Effector CD4-positive, alpha-beta T cell (primary cell): ENCODE measurements at places on chromosomes 2 and 18.

DNA sequence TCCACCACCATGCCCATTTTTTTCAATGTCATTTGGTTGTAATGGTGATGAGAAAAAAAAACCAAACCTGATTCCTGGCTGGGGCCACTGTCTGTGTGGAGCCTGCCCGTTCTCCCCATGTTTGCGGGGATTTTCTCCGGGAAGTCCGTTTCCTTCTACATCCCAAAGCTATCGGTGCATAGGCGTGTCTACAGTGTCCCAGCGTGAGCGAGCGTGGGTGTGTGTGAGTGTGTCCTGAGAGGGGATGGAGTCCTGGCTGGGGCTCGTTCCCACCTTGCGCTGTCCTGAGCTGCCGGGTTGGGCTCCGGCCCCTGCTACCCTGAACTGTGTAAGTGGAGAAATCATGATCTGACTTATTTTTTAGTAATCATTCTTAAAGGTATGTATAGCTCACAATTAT lies 7.3 kb upstream of the ZAP70 start:
- DNase-seq, result no peak

DNA sequence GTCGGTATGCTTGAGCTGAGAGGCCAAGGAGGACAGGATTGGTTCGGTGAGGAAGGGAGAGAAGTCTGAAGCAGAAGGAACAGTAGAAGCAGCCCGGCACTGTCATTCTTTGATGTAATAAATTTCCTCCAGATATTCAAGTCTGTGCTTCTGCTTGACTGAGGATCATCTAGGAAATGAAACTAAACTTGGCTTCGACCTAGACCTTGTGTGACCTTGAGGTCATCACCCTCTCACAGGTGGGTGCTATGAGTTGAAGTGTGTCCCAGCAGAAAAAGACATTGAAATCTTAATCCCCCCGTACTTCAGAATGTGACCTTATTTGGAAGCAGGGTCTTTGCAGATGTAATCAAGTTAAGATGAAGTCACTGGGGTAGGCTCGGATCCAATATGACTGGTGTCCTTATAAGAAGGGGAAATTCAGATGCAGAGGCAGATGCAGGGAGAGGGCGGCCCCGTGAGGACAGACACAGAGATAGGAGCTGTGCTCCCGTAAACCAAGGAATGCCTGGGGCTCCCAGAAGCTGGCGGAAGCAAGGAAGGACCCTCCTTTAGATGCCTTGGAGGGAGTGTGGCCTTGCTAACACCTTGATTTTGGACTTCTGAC lies 49.0 kb downstream of the PRKCE start:
- no peak for DNase-seq

- DNase-seq, result no peak
Observed at GRCh38 chr2:134713176-134713575, 5.6 kb downstream of the TMEM163 start.

GRCh38 chr2:181041661-181042060 lies 61.3 kb downstream of the UBE2E3 start:
- DNase-seq, result no peak

DNA sequence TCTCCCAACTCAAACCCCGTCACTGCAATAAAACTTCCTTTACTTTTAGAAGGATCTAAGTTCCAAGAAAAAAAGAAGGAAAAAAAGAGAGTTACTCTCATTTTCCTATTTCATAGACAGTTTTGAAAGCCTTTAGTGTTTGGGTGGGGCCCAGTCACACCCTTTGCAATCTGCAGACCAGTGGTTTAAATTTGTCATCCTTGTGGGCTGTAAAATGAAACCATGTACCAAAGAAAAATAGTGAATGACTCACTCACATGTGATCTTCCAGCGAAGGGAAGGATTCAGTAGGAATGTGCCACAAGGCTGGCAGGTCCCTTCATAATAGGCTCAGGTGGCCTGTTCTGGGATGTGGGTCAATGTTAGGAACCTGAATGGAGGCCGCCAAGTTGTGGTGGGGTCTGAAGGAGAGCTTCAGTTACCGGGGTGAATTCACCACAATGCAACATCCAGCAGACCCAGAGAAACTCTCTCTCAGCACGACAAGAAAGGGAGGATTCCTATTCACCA lies 28.3 kb downstream of the ANXA4 start:
- no peak for DNase-seq

- no peak for DNase-seq
Observed at GRCh38 chr2:212929116-212929515, 222.3 kb downstream of the IKZF2 start.

DNA sequence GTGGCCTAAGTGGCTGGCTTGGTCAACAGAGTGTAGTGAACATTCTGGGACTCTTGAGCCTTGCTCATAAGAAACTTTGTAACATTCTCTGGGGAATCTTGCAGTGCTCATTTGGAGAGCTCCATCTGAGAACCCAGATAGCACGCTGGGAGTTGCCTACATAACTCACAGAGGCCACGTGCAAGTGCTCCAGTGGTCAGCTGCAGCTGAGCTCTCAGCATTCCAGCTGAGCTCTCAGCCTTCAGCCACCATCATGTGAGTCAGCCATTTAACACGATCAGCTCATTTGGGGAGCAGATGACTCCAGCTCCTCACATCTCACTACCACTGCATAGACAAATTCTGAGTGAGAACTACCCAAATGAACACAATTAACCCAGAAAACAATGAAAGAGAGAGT lies 25.5 kb upstream of the CTNNA2 start:
- no peak for DNase-seq

DNA sequence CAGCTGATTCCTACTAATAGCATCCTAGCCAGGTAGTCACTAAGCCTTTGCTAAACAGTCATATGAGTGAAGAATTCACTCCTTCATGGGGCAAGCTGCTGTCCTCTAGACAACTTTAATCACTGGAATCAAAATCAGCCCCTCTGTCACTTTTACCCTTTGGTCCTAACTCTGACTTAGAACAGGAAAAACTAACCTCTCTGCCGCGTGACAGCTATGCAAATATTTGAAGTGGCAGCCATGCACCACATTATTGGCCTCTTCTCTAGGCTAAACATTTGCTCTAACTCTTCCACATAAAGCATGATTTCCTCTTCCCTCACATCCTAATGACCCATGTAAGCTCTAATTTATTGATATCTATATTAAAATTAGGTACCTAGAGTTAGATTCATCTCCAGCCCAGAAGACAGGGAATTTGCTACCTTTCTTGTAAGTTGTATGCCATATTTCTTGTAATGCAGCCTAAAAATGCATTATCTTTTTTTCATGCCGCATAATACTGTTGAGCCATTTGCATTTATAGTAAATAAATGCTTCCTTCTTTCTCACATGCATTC lies 12.8 kb upstream of the ONECUT2 start:
- no peak for DNase-seq

DNA sequence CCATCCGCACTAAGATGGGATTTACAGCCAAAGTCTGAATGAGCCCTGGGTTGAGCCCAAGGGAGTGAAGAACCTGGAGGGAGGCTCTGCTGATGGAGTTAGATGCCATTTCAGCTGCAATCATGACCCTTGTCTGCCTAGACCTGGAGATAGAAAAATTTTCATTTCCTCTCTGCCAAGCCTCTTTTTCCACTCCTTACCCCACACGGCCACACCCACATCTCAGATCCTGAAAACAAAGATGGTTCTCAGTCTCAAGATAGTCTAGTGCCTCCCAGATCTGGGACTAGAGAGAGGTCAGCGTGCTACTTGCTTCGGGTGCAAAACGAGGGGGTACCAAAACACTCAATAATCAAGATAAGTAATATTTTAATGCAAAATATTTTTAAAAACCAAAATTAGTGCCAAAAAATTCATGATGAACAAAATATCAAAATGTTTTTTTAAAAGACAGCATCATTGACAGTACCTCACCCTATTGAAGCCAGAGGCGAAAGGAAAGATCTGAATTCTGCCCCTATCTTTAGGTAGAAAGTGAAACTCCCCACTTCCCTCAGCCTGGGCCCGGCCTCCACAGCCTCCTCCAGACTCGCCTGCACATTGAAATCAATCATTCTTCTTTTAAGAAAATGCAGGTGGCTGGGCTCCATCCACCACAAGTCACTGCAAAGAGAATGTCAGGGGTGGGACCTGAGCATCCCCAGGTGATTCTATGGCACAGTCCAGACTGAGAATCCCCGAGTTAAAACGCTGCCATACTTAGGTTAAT lies 57.8 kb upstream of the GPR45 start:
- no peak for DNase-seq

- DNase-seq, result no peak
Observed at GRCh38 chr2:205776720-205777119, 94.4 kb downstream of the NRP2 start.

DNA sequence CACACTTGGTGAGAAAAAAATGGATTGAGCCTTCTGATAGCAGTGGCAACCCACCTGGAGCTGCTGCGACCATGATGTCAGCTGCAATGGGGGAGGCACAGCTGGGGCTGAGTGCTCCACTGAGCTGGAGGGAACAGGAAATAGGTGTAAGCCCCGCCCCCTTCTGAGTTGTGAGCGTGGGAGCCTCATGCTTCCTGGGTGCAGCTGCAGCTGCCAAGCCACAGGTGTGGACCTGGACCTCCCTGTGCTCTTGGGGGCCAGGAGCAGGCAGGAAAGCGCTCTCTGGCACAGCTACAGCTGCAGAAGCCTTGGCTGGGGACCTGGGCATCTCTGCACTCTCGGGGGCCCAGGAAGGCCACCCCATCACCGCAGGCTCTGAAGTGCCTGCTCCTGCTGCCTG lies 970.6 kb downstream of the DCDC2C start:
- DNase-seq, result no peak

DNA sequence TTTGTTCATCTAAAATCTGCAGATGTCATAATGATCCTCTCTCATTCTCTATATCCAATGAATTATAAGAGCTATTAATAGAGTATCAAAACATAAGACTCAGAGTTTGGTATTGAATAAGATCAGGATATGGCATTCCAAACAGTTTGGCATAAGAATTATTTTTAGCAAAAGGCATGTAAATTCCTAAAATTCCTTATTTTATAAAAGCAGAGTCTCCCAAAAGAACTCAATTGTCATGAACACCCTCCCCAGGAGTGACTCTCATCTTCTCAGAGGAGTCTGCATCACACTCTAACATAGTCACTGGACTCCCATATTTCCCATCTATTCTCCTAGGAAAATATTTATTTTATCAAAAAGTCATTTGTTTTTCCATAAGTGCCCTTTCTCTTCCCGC lies 1710.2 kb upstream of the SLC39A10 start:
- DNase-seq, result no peak

DNA sequence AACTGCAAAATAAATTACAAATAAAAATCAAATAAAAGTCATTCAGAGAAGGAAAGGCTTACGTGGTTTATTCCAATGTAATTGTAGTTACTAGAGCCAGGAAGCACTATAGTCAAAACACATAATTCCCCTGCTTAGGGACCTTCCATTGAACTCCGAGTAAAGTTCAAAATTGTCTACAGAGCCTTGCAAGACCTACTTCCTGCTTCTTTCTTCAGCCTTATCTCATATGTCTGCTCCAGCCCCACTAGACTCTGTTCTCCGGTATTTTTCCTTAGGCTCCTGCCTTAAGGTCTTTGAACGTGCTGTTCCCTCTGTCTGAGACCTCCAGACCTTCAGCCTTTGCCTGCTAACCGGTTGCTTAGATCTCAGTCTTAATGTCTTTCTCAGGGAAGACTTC lies 104.3 kb downstream of the ARL6IP6 start:
- DNase-seq, result no peak

DNA sequence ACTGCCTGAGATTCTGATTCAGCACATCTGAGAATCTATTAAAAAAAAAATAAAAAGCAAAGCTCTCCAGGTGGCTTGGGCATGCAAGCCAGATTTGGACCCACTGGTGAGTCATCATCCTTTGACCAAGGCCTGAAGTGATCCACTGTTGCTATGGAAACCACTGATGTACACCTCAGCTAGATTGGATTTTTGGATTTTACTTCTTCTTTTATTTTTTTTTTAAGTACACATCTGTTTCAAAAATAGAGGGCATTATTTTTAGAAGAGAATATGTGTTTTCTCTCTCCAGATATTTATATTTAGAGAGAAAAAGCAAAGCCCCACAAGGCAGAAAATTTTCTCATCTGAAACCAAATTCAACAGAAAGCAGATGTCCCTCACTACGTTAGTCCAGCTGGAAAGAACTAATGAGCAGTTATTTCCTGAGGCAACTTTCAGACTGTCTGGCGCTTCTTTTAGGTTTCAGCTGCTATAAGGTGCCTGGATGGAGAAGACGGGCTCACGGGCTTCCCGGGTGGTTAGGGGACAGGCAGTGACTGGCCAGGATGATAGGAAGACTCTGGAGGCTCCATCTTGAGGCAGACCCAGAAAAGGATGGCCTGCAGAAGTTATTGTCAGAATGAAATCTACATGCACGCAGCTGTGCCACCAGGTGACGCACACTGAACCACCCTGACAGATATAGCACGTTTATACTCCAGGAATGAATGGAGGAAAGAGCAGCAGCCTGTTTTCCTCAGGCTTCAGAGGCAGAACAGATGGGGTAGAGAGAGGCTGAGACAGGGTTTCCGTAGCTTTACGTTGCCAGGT lies 50.5 kb downstream of the MRPL35 start:
- no peak for DNase-seq

DNA sequence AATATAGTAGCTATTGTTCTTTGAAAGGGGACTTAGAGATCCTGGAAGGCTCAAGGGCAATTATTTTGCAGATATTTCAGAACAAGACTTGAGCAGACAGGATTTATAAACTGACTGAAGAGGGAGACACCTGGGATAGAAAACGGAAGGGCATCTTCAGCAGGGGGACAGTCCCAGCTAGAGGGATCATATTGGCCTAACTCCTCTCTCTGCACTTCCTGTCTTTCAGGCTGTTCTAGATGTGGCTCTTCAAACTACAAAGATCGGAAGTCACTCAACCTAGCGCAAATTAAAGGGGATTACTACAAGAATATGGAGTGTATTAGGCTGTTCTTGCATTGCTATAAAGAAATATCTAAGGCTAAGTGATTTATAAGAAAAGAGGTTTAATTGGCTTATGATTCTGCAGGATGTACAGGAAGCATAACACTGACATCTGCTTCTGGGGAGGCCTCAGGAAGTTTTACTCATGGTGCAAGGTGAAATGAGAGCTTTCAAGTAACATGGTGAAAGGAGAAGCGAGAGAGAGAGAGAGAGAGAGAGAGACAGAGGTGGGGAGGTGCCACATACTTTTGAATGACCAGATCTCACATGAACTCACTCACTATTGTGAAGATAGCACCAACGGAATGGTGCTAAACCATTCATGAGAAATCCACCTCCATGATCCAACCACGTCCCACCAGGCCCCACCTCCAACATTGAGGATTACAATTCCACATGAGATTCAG lies 5.3 kb upstream of the CTIF start:
- DNase-seq, result no peak

- DNase-seq, result no peak
Observed at GRCh38 chr18:76376668-76377358, 118.2 kb downstream of the ZNF516 start.
